ENCODE measurements at places on chromosomes 16 and 17.

GRCh38 chr17:42321555-42321954 lies 33.3 kb downstream of the STAT5A start:
- DNase-seq: no peak

GRCh38 chr16:78155791-78156345 lies 56.4 kb downstream of the WWOX start:
- no peak for DNase-seq

DNA sequence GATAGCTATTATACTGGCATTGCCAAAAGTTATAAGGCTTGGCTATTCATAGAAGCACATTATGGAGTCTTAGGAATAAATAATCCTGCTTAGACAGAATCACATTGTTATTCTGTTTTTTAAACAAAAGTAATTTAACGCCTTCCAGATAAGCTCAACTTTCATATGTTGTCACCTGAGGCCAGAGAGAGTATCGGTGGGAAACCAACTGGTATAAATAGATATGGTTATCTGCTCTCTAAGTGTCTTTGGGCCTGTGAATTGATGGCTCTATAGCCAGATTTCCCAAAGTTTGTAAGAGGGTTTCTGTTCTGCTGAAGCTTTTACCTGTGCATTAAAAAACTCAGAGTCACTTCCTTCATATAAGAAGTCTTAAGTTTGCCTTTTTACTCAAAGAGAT lies 1449.4 kb downstream of the CDH11 start:
- DNase-seq: no peak

- no peak for DNase-seq
These were observed 81.2 kb downstream of the TIMM22 start for GRCh38 chr17:1077986-1078711.

Data from GM04503 (cell line).